ENCODE measurements at places on chromosomes 7 and 10.

GRCh38 chr10:89793649-89794254 is 92.4 kb downstream of the KIF20B start:
- no peak for DNase-seq

- DNase-seq = no peak
These were observed 6.1 kb downstream of the RNF133 start for GRCh38 chr7:122692769-122693309.

DNA sequence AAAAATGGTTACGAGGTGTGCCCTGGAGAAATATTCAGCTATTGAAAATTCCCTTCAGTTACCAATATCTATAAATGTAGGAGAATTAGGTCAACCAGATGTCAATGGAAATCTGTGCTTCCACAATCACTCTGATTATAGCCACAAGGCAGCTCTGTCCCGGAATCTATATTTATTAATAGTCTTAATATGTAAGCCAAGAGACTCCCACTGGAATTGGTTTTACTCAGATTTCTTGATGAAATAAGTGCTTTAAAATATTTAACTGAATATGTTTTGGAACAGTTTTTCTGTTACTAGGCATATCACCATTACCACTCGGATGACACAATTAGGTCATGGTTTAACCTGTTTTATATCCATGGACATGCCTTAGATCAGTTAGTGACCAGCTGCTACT is 169.6 kb downstream of the POM121L12 start:
- no peak for DNase-seq

DNA sequence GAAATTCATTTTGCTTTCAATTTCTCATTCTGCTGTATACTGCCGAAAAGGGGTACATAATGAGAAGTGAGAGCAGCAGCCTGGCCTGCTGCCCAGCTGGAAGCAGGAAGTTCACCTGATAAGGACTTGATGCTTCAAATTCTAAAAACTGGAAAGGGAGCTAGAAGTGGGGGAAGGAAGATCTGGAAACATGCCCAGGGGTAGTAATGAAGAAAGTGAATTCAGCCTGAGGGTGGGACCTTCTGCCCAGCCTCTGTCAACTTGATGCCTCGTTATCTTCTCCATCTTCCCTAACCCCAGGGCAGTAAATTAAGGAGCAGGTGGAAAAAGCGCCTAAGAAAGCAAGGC is 69.4 kb downstream of the ARMH3 start:
- DNase-seq = no peak

GRCh38 chr7:95925236-95925635 is 152.9 kb downstream of the DYNC1I1 start:
- no peak for DNase-seq

- no peak for DNase-seq
These were observed 1085.9 kb downstream of the GATA3 start for GRCh38 chr10:9140373-9140772.

GRCh38 chr7:122556873-122557542 is 141.9 kb downstream of the RNF133 start:
- no peak for DNase-seq

DNA sequence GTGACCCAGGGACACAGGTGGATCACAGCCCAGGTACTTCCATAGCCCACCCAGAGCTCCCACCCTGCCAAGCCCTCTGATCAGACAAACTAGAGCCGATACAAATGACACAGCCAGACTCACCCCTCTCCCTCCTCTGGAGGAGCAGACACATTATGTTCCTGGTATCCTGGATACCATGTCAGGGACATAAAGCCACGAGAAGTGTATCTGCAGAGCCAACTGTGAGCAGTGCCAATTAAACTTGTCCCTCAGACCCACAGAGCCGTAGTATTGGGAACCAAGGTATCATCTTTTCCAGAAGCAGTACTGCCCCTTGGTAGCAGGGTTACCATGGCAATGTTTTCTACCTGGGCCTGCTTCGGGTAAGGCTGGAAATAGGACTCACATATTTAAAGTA is 47.3 kb upstream of the CPXM2 start:
- no peak for DNase-seq

GRCh38 chr7:152865461-152865860 is 105.9 kb downstream of the ACTR3B start:
- DNase-seq = no peak

DNA sequence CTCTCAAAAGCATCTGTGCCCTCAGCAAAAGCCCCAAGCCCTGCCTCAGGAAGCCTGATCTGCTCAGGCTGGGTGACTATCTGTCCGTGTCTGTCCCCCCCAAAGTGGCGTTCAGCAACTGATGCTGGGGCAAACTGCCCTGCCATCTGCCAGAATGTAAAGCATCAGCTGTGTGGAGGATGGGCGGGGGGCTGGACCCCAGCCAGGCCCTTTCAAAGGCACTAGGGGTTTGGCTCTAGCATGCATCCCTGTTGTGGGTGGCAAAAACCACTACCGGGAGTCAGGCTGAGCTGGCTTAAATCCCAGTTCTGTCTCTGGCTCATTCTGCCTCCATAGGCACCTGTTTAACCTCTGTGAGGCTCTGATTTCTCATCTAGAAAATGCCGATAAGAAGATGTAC is 35.5 kb downstream of the GPRIN2 start:
- no peak for DNase-seq

- DNase-seq = no peak
These were observed 7.0 kb upstream of the ACTR3C start for GRCh38 chr7:150330211-150330885.

GRCh38 chr7:48300301-48300700 is 129.0 kb downstream of the ABCA13 start:
- DNase-seq = no peak

DNA sequence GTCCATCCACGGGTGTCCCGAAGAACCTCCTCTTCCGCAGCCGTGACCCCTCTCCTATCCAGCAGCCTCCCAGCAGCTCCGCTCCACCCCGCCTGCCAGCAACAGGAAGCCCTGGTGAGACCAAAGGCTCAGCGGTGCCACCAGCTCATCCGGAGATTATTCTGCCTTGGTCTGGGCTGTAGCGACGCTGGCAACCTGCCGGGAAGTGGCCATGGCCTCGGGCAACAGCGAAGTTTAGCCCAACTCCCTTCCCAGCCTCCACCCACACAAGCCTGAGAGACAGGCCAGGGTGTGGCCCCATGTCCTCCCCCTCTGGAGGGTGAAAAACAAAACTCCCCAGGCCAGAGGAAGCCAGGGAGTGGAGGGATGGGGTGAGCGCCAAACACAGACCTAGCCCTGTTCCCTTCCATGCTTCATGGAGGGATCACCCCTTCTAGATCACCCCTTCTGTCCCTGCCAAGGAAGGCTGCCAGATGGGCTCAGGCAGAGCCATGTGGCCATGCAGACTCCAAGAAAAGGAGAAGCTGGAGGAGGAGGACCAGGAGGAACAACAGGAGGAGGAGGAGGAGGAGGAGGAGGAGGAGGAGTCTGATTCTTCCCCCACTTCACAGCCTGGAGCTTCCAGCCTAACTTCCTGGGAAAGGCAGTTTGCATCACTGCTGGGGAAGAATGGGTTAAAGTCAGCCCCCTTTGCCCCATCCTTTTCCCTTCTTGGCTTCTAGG is 918 bp downstream of the CALHM2 start:
- DNase-seq = peak; percentile 30

GRCh38 chr10:26044141-26044749 is 110.2 kb downstream of the MYO3A start:
- no peak for DNase-seq

DNA sequence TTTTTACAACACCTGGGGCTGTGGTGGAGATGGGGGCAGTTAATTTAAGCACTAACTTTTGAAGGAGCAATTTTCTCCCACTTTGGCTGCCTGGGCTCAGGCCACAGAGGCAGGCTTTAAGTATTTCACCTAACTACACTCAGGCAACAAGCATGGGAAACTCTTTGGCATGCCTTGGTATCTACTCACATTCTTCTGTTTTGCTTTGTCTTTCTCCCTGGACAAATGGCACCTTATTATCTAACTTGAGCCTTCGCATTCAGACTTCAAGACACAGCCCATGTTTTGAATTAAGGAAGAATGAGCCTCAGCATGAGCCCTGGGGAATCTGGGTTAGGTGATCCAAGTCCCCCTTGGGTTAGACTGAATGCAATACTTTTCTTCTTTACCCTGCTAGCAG is 31.8 kb upstream of the BMPER start:
- no peak for DNase-seq

DNA sequence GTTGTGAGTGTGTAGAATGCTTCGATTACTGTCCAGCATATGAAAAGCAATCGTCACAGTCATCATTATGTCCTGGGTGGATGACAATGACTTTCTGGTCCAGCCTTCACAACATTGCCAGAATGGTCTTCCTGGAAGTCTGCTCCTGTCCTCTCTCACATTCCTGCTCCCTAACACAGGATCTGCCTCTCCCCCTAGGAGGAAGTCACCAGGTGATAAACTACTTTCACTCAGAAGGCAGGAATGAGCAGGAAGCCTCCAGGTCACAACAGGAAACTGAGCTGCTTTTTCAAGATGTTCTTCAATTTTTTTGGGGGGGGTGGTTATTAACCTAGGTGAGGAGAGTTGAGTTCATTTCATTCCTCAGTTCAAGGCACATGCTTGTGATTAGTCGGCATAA is 13.6 kb upstream of the GPNMB start:
- DNase-seq = no peak

DNA sequence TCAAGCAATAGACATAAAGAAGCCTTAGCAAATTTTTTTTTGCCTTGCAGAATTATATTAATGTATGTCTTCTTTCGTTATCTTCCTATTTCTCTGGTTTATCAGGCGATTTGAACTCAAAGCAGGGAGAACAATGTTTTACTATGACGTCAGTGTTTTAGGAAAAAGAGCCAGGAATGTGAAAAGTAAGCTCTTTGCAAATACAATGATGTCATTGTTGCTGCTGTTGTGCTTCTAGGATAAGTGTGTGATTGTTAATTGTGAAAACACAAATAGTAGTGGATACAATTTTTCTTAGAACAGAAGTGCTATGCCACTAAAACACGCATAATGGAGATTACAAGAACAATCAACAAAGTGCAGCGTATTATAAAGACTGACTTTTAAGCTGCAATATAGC is 9.5 kb upstream of the AUTS2 start:
- DNase-seq = no peak

GRCh38 chr7:32579776-32580175 is 84.5 kb downstream of the AVL9 start:
- DNase-seq = no peak

DNA sequence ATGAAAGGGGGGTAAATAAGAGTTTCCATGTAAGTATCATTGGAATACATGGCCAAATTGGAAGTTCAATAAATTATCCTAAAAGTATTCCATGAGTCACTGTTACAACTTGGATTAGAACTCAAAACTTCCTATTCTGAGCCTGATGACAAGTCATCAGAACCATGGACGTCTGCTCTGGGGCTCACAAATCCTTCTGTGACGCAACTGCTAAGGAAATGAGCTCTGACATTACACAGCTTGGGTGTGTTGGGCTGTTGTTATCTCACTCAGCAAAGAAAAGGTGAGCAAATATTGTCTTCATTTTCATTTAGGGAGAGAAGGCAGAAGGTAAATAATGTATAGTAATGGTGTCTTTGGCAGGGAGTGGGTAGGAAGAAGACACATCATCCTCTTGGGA is 214.8 kb upstream of the ADO start:
- DNase-seq = no peak

GRCh38 chr10:127458016-127458810 is 90.9 kb upstream of the NPS start:
- DNase-seq = no peak

DNA sequence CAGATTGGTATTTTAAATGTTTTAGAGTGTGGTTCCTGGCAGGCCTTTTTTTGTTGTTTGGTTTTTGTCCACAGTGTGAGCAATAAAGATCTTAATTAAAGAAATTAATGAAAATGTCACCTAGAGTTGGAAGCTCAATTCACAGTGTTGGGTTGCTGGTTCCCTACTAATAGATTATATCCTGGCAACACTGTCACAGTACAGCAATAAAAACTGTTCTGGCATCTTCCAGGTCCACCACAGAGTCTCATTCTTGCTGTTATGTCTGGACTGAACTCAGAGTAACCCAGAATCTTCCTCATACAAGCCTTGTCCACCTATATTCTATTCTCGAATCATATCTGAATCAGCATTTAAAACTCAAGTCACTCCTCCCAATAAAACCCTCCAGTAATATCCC is 212.4 kb upstream of the LRRTM3 start:
- no peak for DNase-seq

DNA sequence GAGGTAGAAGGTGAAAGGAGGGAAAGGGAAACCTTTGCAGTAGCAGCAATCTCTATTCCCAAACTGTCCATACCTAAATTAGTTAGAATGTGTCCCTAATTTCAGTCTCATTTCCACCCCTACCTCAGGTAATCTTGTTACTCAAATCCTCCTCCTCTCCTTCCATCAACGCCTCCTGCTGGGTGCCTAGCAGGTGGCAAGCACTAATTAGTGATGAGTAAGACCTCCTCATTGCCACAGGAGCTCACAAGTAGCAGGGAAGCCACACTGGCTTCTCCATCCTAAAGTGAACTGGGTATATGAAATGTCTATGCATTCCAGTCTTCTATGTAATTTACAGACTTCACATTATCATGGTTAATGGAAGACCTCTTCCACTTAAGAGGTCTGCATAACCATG is 25.7 kb upstream of the FAM133B start:
- DNase-seq = no peak

DNA sequence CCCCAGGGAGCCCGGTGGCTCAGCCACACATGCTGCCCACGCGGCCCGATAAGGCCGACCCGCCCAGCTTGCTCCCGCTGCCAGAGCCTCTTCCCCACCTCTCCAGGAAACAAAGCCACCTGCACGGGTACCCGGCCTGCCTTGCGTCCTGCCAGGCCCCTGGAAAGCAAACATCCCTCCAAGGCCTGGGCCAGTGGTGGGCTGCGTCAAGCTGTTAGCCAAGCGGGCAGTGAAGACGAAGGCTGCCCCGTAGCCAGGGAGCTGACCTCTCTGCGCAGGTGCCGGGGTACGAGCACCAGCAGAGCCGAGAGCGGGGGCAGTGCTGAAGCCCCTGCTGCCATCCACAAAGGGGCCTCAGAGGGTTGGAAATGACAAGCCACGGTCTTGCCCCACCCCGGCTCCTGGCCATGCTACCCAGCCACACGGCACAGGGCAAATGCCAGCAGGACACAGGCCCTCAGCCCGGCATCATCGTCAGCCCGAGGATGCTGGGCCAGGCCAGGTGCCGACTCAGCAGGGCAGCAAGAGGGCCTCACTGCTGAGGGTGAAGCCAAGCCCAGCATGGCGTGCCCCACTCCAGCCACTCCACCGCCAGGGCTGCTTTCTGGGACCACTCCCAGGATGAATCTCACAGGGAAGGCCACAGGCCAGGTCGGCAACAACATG is 140.0 kb downstream of the PTPRN2 start:
- DNase-seq = no peak

All from stimulated activated CD4-positive, alpha-beta T cell treated with anti-CD3 and anti-CD28 coated beads, Interleukin-12 subunit alpha, Interleukin-12 subunit beta, amount 100 ng/mL, for 4 hours (primary cell).